ENCODE measurements at places on chromosomes 1 and 21. TPM values are rescaled to one million over a fixed set of nuclear protein-coding genes. Genes with fewer than 3 reads are reported as not detected.
A peak's percentile ranks its signal among the peaks of the same experiment; 100 is the strongest.

FAM78B gene
- total RNA-seq, result 1.1 TPM

MRPL39 gene
- 24.3 TPM for total RNA-seq

NECAP2 gene
- 41.2 TPM for total RNA-seq

RBM11 gene
- 0.30 TPM for total RNA-seq

DNA sequence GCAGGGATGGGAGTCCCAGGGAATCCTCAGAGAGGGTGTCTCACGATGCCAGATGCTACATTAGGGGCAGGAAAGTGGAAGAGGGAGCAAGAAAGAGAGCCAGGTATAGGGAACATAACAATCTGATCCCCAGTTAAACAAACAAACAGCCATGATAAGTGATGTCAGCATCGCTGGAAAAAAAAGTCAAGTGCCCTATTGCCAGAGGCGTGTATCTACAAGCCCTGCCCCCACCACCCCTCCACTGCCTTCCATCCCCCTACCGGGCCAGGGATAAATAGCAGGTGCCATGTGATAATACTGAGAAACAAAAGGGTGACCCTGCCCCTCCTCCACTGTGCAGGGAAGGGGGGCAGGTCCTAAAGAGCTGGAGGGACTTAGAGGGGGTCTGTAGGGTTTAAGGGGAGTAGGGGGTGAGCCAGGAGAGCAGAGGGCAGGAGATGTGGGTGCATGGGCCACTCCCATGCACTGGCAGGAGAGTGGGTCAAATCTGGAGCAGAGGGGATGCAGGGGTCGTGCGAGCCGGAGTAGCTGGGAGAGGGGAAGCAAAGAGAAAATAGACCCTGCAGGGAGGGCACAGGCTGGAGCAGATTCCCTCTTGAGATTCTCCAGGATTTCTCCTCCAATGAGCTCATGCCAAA is 3.4 kb downstream of the SLC26A9 start:
- H3K4me3 ChIP-seq, result no peak overlapping the region
- ATAC-seq, result no peak
- peaks cover 57% of the 10 kb centered on the region for H3K27me3 ChIP-seq
- H3K27ac ChIP-seq, result no peak overlapping the region
- no peaks in the 10 kb centered on the region for H3K36me3 ChIP-seq

GRCh38 chr1:63038586-63038985 is 254.7 kb downstream of the ATG4C start:
- H3K27ac ChIP-seq, result no peak overlapping the region
- no peaks in the 10 kb centered on the region for H3K4me1 ChIP-seq
- H3K27me3 ChIP-seq, result no peaks in the 10 kb centered on the region
- no peaks in the 10 kb centered on the region for H3K36me3 ChIP-seq

DNA sequence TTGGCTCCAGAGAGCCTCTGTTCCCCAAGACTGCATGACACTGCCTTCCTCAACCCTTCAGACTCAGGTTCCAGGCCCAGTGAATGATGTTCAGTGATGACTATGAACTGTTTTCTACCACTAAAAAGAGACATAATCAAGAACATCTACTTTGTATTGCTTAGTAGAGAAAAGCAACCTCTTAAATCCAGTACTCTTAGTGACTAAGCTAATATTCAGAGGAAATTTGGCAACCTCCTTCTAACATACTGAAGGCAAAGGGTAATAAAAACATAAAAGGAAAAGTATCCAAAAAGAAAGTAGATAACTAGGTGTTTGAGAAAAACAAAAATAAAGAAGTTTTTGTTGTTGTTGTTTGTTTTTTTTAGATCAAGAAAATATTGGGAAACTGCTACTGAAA is 153.3 kb upstream of the RUNX1 start:
- no peaks in the 10 kb centered on the region for H3K4me1 ChIP-seq
- peaks cover 7% of the 10 kb centered on the region for H3K27me3 ChIP-seq
- H3K27ac ChIP-seq, result no peak overlapping the region
- H3K36me3 ChIP-seq, result no peaks in the 10 kb centered on the region

DNA sequence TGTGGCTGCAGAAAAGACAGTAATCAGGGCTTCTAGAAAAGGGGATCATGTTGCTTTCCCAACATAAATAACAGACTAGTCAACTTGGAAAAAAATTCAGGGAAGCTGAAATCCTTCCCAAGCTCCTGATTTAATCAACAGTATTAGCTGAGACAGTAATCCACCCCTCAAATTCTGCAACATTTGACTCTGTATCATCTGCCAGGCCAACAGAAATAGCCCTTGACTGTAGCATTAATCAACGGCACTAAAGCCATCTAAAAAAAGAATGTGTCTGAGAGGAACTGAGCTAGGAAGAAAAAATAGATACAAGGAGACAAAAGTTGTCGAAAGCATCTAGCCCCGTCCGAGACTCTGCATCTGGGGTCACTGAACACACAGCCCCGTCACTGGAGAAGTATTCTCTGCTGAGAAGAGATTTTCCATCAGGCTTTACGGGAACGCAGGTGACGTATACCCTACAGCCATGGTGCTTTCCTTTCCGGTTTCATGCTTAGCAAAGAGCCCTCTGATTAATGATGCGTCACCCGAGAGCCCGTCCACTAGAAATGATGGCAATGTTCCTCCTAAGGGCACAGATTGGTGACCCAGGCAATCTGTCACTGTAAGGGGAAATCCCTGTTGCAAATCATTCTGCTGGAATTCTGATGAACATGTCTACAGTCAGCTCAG is 42.1 kb upstream of the TP53BP2 start:
- H3K4me1 ChIP-seq, result peaks cover 12% of the 10 kb centered on the region
- peak; percentile 91 for ATAC-seq
- no peaks in the 10 kb centered on the region for H3K36me3 ChIP-seq
- H3K4me3 ChIP-seq, result peak overlapping the region; percentile 10

DNA sequence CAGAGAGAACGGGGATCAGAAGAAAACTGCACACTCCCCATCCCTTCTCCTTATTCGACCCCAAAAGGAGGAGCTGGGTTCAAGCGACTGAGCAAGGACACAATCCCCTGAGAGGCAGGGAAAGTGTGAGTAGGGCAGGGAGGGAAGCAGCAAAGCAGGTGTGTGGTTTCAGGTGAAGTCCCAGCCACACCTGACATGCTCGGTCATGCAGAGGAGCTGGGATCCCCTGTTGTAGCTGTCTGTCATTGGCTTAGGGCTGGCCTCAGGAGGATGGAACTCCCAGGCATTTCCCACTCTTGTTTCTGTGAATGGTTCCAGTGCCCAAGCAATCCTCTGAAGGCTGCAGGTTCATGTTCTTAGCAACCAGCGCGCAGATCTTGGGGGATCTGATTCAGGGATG is 150.7 kb downstream of the DSCAM start:
- H3K27me3 ChIP-seq, result no peaks in the 10 kb centered on the region
- no peaks in the 10 kb centered on the region for H3K4me1 ChIP-seq
- H3K4me3 ChIP-seq, result no peak overlapping the region
- no peaks in the 10 kb centered on the region for H3K36me3 ChIP-seq
- no peak for ATAC-seq
- no peak overlapping the region for H3K27ac ChIP-seq

DNA sequence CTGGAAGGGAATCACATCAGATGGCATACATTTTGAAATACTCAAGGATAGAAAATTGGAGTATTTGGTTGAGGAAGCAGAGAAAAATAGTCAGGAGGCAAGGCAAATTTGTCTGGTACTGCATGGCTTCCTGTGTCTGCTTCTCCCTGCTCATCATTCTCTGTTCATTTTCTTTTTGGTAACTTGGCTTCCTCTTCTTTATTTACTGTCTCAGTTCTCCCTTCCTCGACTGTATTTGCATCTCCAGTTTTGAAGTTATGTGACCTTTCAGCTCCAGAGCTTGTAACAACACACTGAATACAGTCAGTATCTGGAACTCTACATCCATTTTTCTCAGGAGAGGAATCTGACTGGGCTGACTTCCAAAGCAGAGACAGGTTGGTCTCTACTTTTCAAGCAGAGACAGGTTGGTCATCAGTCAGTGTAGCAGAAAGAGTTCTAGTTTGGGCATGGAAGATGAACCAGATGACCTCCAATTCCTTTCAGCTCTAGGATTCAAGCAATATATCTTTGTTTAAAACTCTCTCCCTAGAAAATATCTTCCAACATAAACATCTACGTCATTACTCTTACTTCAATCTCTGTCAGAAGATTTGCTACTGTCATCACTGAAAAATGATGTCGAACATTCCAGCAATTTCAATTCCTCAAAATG is 571.2 kb downstream of the ADGRL2 start:
- H3K27ac ChIP-seq, result no peak overlapping the region
- H3K4me1 ChIP-seq, result no peaks in the 10 kb centered on the region
- no peak for ATAC-seq
- H3K4me3 ChIP-seq, result no peak overlapping the region

DNA sequence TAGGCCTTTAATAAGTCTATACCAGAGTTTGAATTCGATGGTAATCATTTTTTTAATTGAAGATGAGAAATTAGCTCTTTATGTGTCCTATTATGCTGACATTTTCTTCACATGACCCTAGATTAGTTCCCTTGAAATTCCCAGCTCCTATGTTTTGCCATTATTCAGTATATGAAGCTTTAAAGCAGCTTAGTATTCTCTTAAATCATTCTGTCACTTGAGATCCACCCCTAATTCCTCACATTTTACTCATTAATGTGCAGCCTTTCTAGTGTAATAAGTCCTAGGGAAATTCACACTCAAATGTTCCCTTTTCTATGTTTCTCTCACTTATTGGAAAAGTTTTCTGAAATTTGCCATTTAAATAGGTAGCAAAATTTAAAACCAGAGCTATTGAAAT is 704.5 kb upstream of the B3GALT2 start:
- no peaks in the 10 kb centered on the region for H3K36me3 ChIP-seq
- H3K27me3 ChIP-seq, result no peaks in the 10 kb centered on the region
- H3K4me3 ChIP-seq, result no peak overlapping the region

GRCh38 chr1:70910013-70910412 is 137.6 kb downstream of the PTGER3 start:
- H3K36me3 ChIP-seq, result no peaks in the 10 kb centered on the region
- no peak for ATAC-seq
- no peak overlapping the region for H3K27ac ChIP-seq
- no peak overlapping the region for H3K4me3 ChIP-seq
- H3K4me1 ChIP-seq, result no peaks in the 10 kb centered on the region
- no peaks in the 10 kb centered on the region for H3K27me3 ChIP-seq

Data from gastroesophageal sphincter (tissue), 4 donors.